Activated T-helper 1 cell treated with anti-CD3 and anti-CD28 coated beads, Interleukin-2, amount 50 U/mL, for 16 hours (primary cell): ENCODE measurements at places on chromosomes 7 and 10.

DNA sequence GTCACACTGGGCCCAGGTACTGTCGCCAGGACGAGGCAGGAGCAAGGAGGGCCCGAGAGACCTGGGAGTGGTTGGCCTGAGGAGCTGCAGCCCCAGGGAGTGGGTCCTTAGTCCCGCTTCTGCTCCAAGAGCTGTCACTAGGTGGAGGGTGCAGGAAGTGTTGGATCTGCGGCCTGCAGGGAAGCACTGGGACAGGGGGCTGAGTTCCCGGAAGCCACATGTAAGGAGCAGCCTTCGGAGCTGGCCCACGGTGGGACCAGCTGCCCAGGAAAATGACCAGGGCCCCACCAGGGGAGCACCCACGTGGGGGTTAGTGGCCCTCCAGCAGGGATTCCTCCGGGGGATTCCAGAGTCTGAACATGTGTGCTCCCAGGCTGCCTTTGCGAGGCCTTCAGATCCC, 9.2 kb upstream of the AQP1 start:
- no peak for DNase-seq

DNA sequence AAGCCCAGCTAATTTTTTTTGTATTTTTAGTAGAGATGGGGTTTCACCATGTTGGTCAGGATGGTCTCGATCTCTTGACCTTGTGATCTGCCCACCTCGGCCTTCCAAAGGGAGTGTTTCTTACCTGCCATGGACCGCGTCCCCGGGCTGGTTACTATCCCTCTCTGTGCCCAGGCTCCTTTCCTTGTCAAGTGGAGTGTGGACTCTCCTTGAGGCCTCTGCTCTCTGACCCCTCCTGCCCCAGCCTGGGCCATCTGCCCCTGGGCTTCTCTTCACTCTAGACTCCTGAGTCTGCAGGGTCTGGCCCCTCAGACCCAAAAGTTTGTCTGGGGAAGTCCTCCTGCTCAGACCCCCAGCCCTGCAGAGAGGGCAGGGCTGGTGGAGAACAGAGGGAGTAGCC, 20.7 kb downstream of the NEURL1 start:
- no peak for DNase-seq

DNA sequence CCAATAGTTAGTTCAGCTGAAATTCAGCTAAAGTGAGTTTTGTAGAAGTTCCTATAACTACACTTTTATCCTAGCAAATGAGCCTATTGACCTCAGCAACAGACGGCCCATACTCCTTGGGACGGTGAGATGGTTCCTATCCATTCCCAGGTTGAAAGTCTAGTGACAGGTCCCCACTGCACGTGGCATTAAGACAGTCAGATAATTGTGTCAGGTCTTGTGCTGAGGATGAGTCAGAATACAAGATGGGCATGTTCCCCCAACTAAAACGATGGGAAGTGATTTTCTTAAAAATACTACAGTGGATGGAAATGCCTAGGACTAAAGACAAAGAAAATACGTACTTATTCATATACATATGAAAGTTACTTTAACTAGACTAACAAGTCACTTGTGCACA, 2.1 kb downstream of the CAV1 start:
- DNase-seq = no peak

GRCh38 chr10:43233601-43234430, 33.0 kb downstream of the RASGEF1A start:
- DNase-seq = no peak

GRCh38 chr10:103982639-103983038, 15.7 kb downstream of the SLK start:
- no peak for DNase-seq

DNA sequence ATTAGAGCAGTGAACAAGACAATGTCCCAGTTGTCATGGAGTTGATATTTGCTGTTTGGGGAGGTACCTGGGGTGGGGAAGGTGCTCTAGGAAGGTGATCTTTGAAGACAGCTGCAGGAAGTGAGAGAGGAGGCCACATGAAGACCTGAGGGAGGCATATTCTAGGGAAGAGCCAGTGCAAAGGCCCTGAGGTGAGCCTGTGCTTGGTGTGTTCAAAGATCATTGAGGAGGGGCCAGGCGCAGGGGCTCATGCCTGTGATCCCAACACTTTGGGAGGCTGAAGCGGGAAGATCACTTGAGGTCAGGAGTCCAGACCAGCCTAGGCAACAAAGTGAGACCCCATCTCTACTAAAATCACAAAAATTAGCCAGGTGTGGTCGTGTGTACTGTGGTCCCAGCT, 15.1 kb downstream of the SEC61A2 start:
- DNase-seq = no peak

DNA sequence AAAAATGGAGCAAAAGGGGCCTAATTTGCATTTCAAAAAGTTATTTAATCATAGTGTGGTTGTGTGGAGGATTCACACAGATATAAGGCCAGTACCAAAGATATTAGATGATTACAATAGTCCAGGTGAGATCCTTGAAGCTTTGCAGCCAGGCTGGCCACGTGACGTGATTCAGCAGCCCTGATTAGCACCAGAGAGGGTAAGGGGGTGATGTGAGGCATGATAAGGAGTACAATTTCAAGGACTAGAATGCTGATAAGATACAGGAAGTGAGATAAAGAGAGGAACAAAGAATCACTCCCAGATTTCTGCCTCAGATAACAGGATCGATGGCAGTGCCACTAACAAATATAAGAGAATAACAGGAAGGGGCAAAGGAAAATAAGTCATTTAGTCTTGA, 108.4 kb upstream of the PALS2 start:
- no peak for DNase-seq

DNA sequence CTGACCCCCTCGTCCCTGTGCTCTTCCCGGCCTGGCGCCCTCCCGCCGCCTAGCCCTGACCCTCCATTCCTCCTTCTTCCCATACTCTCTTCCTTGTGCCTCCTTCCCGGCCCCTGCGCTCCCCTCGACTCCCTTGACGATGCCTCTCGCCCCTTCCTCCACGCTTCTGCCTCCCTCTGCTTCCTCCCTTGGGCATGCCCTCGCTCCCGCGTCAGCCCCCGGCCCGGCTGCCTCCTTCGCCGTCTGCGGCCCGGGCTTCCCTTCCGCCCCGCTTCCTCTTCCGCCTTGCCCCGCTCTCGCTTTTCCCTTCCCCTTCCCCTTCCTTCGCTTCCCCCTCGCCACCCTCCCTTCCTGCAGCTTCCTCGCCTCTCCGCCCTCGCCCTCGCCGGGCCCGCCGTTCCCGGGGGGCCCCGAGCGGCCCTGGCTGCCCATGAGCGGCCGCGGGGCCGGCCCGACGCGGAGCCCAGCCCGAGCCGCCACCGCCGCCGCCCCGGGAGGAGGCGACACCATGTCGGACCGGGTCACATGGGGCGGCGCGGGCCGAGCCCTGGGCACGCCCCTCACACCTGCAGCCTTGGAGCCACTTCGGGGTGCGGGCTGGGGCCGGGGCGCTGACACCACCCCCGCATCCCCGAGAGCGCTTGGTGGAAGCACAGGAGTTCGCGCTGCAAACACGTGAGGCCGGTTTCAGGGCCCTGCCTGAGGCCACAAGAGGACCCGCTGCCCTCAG, at the start of gene FBXW4:
TSS of gene FBXW4 (minus strand) at position 497 of the 730 bp plus-strand sequence. CDS start at position 432, 65 bp downstream.
- DNase-seq = peak; percentile 40

DNA sequence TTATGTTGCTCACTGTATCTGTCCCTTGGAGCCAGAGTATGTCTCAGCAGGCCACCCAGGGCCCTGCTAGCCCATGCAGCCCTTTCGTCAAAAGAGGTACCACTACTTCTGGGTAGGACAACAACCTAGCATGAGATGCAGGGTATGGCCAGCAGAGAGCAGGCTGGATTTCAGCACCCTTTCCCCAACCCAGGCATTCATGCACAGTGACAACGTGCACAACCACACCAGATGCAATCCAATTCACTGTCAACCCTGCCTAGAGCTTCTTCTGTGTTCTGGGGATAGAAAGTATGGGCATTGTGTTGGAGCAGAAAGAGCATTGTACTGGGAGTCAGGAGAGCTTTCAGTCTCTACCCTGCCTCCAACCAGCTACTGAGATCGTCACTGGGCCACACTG, 37.9 kb downstream of the JAZF1 start:
- no peak for DNase-seq

GRCh38 chr10:119305860-119306513, 98.6 kb downstream of the GRK5 start:
- DNase-seq = peak; percentile 74

DNA sequence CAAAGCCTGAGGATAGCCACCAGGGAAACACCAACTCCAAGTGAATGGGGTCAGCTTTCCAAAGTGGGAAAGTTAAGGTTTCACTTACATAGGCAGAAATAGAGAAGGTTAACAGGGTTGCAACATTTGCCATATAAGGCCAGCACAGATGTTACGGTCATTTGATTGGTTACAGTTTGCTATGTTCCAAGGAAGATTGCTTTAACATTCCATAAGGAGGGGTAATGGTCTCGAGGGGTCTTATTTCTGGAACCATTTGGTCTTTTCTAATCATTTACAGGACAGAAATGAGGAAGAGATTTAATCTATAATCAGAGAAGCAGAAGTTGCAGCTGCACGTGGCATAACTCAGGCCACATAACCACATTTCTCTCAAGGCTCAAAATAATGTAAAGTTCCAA, 679.4 kb upstream of the C7orf33 start:
- no peak for DNase-seq

DNA sequence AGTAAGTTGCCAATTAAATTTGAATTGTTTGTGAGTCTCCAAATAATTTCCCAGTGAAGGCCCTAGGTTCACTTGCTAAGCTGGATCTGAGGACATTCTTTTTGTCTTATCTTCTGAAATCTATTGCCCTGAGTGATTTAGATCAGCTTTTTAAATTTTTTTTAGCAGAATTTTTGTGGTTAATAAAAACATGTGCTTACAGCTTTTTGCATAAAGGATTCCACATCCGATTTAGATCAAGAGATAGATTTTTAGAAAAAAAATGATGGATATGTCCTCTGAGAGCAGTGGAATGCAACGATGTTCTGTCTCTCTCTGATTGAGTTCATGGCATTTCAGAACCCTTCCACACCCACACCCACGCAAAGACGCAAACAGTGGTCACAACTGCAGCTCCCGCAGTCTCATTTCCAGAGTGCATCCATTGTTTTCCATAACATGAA, 358.8 kb downstream of the SUGCT start:
- no peak for DNase-seq

- no peak for DNase-seq
These were observed 4.1 kb downstream of the FXYD4 start for GRCh38 chr10:43375401-43376020.

DNA sequence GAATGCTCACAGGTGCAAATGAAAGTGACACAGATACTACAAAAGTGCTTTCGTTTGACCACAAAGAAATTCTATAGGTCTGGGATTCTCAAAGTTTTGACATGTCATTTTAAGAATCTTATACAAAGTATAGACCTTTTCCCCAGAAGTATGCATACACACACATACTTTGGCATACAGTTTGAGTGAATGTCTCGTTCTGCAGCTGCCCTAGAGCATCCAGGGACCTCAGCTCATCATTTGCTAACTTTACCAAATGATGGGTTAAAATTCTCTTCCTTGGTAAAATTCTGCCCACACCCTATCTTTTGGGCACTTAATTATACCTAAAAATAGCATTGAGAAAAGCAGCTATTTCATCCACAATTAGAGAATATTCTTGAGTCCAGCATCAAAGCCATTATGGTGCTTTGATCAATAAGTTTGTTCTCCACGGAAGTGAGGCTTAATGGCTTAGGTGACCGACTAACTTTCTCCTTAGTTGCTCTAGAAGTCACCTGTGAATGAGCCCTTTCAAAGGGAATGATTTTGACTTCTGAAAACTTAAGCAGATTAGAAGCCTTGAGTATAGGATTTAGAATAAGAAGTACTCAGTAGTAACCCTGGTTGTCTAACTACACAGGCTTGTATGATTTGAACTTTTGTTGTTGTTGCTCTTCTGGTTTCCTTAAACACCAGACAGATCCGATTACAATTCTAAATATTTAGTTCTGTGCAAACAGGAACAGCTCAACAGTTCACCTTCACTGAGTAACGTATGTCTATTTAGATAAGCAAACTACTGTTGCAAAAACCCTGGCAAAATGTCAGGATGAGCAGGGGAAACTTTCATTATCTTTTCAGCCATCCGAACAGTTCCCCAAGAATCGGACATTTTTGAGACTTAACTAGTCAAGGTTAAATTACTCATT, 70.6 kb downstream of the CNNM2 start:
- DNase-seq = no peak

GRCh38 chr7:95861041-95861440, 88.7 kb downstream of the DYNC1I1 start:
- DNase-seq = no peak

- no peak for DNase-seq
These were observed 119.8 kb downstream of the ITGB8 start for GRCh38 chr7:20450536-20450935.

DNA sequence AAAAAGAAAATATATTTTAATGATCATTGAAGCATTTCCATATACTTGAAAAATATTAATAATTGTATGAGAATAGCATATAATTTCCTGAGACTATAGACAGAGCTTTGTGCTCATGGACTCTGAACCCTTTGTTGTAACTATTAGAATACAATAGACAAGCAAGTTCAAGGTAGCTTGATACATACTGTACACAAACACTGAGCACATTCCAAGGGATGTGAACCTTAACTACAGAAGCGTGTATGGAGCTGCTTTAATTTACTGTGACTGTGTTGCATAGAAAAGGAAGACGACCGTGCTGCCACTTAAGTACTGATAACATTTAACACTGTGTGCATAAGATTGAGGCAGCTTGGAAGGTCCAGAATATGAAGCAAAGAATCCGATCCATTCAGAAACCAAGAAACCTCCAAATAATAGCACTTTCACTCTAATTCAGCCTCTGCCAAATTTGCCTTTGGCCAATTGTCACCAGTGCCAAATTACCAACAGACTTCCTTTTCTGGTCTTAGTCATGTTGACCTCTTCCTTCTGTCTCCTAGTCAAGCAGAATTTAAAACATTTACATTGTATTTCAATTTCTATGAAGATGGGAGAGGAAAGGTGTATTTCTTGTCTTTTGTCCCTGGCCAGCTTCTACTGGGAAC, 566.1 kb upstream of the GALNT17 start:
- no peak for DNase-seq

- no peak for DNase-seq
These were observed 708 bp upstream of the GPR85 start for GRCh38 chr7:113087071-113087998.

DNA sequence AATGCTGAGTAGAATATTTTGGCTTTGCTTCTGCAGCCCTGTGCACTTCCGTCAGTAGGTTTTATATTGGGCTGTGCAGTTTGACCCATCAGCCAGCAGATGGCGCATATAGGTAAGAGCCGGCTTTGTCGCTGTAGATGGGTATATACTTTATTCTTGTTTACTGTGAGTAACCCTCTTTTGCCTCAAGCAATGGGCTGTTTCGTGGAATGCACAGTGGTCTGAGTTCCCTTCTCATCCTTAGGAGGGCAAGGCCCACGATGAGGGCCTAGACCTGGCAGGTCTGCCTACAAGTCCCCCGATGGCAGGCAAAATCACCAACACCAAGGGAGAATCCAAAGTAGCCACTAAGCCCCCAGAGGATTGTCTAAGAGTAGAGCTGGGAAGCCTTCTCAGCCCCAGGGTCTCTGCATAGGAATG, 1002.9 kb upstream of the KCND2 start:
- DNase-seq = no peak

DNA sequence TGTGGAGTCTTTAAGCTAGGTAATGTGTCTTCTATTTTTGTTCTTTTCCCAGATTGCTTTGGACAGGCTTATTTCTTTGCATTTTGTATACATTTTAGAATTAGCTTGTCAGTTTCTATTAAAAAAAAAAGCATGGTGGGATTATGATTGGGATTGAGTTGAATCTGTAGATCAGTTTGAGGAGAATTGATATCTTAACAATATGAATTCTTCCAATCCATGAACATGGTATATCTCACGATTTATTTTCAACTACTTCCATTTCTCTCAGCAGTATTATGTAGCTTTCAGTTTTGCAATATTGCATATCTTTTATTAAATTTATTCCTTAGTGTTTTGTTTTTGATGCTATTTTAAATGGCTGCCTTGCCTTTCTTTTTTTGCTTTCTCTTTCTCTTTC, 13.7 kb downstream of the STARD3NL start:
- no peak for DNase-seq
